Activated CD4-positive, alpha-beta T cell treated with anti-CD3 and anti-CD28 coated beads for 24 hours (primary cell): ENCODE measurements at places on chromosomes 5 and 9.

- DNase-seq = no peak
Measured at GRCh38 chr5:423626-424261, 19.2 kb upstream of the EXOC3 start.

DNA sequence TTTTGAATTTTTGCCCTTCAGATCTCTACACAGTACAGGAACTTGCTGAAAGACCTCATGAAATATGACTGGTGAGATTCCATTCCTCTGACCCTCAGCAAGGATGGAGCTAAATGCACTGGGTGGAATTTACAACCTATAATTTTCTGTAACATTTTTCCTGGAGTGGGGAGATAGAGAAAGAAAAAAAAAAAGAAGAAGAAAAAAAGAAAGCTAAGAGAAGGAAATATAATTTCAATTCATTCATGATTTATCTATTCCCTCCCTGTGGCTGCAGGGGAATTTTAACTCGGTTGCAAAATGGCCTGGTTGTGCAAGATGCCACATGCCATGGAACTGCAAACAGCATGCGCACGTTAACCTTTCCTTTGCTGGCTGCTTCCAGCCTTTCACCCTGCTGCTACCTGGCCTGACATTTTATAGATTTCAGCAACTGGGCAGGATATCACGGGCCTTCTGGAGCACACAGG, 155.4 kb downstream of the FSTL4 start:
- DNase-seq = no peak

- DNase-seq = no peak
Measured at GRCh38 chr5:53555160-53555559, 5.3 kb upstream of the NDUFS4 start.

GRCh38 chr9:136558373-136558772, 12.5 kb upstream of the NOTCH1 start:
- no peak for DNase-seq

DNA sequence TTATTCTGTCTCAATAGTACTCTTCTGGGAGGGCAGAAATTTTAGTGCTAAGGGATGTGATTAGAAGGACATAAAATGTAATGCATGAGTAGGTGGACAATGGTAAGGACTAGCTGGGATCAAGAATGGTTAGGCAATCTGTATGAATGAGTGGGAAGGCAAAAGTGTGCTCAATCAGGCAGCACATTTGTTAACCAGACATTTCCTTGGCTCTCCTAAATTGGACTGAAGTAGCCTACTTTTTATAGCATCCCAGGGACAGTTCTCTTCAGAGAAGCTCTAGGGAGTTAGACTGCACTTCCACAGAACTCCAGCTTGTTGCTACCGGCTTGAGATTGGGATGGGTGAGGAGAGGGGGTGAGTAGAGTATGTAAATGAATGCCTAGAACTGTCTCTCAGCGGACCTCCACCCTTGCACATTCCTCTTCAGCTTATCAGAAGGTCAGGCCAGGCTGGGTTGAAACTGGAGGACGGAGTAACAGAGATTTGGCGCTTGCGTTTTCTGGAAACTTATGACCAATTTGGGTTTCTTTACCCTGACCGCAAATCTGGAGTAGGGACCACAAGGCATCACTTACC, 19.0 kb upstream of the ARL14EPL start:
- no peak for DNase-seq

GRCh38 chr9:2085716-2086115, 70.6 kb downstream of the SMARCA2 start:
- no peak for DNase-seq

- no peak for DNase-seq
Measured at GRCh38 chr9:137396227-137396626, 26.7 kb downstream of the EXD3 start.

DNA sequence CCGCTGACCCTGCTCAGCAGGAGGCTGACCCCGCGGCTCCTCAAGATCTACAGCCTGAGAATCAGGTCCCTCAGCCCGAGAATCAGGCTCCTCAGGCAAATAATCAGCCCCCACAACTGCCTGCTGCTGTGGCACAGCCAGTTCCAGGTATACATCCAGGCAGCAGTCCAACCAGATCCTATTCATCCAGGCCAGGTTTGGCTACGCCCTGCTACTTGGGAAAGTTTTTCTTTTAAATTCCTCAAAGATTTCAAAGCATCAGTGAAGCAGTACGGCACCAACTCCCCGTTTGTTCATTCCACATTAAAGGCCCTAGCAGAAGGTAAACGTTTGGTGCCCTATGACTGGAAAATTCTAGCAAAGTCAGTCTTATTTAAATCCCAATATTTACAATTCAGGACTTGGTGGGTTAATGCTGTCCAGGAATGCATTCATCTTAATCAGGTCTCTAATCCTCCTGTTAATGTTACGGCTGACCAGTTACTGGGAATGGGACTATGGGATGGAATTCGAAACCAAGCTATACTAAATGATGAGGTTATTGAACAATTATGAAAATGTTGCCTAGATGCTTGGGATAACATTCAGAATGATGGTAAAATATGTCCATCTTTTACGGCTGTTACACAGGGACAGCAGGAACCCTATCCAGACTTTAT, 102.3 kb downstream of the SYK start:
- DNase-seq = no peak

GRCh38 chr9:114988962-114989599, 58.7 kb upstream of the TNFSF8 start:
- peak; percentile 22 for DNase-seq

- DNase-seq = no peak
Measured at GRCh38 chr9:127216888-127217217, 47.7 kb upstream of the GARNL3 start.

- DNase-seq = no peak
Measured at GRCh38 chr9:137296670-137297664, 5.1 kb downstream of the NRARP start.

- DNase-seq = no peak
Measured at GRCh38 chr9:1025131-1025530, 25.0 kb upstream of the DMRT2 start.
